ENCODE measurements at places on chromosomes 6 and 20.

GRCh38 chr6:27468334-27468733 lies 4.6 kb downstream of the ZNF184 start:
- peak; percentile 43 for DNase-seq

DNA sequence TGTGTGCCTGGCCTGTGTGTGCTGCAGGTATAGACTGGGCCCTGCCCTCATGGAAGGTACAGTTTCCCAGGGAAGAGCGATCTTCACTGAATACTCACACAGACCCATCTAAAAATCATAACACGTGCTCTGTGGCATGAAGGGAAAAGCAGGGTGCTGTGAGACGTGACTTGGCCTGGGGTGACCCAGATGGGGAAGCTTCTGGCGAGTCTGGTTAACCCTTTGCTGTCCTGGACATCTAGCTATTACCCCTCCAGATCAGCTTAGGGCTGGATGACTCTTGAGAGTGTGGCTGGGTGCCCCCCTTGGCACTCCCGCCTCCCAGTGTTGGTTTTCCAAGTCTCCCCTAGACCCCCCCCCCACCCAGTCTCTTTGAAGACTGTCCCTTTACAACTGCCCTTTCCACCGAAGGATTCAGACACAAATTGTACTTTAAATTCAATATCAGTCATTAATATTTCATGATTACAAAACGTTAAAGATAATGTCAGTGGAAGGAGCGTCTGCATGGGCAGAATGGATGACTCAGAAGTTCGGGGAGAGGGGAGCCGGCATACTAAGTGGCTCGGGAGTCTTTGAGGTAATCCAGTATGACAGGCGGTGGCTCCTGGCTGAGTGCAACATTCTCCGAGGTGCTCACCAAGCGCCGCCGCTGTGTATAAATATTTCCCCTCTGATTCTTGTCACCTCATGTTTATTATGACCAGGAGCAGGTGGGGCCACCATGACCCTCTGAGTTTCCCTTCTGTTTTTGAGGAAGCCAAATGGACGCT lies 77.3 kb downstream of the CD40 start:
- DNase-seq = no peak

- no peak for DNase-seq
Measured at GRCh38 chr6:74741646-74742045, 464.2 kb downstream of the COL12A1 start.

- peak; percentile 52 for DNase-seq
Measured at GRCh38 chr20:8152183-8152582, 20.1 kb downstream of the PLCB1 start.

DNA sequence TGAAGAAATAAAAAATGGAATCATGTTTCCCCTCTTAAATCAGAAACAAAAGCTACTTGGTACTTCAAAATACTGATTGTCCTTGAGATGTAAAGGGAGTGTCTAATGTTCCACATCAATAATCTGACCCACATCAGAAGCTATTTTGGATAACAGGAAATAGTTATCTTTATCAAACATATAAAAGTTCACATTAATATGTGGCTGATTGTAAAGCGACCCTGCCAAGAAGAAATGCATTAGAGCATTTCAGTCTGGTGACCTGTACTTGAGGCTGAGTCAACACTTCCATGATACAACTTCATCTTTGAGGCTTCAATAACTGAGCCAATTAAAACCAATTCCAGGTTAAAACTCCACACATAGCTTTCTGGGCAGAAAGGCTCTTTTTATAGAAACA lies 31.8 kb downstream of the SYNE1 start:
- DNase-seq = peak; percentile 21

DNA sequence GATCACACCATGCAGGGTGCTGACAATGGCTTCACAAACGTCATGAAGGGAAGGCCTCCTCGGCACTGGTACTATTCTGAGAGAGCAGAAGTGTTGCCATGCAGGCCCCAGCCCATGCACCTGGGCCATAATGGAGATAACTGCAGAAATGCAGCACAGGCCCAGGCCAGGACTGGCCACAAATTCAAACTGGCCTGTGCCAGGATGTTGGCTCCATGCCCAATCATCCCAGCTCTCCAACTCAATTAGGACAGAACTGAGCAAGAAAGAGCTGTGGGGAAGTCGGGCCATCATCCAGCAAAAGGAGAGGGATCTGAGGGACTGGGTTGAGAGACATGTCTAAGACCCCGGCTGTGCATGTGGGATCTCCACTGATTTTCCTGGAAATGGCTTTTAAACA lies 48.9 kb upstream of the SYNDIG1 start:
- no peak for DNase-seq

DNA sequence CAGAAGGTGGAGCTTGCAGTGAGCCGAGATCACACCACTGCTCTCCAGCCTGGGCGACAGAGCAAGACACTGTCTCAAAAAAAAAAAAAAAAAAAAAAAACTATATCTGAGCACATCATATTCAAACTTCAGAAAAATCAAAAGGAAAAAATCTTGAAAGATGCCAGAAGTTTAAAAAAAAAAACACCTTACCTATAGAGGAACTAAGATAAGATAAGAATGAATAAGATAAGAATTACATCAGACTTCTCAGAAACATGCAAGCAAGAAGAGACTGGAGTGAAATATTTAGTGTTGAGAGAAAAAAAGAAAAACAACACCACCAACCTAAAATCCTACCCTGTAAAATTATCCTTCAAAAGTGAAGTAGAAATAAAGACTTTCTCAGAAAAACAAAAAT lies 116.8 kb upstream of the ARID1B start:
- DNase-seq = no peak

- peak; percentile 49 for DNase-seq
Measured at GRCh38 chr6:167832497-167833395, 6.0 kb downstream of the AFDN start.

- no peak for DNase-seq
Measured at GRCh38 chr6:129568015-129568414, 142.0 kb downstream of the ARHGAP18 start.

DNA sequence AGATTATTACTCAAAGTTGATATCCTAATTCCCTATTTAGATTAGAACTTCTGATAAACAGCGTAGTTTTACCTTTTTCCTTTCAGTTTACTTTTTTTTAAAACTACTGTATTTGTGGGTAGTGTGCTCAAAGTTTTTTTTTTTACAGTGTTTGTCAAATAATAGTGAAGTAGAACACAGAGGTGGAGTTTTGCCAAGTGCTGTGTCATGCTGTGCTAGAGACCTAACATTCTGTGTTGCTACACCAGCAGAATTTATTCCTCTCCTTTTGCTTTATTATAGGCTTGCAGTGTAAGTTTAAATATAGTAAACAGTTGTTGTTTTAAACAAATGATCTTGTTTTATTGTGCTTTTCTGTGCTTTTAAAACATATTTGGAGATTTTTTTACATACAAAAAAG lies 125.4 kb downstream of the HIVEP1 start:
- DNase-seq = peak; percentile 91

- DNase-seq = no peak
Measured at GRCh38 chr20:23193801-23194384, 107.8 kb upstream of the CD93 start.

GRCh38 chr6:132445201-132445951 lies 44.1 kb upstream of the MOXD1 start:
- peak; percentile 84 for DNase-seq

DNA sequence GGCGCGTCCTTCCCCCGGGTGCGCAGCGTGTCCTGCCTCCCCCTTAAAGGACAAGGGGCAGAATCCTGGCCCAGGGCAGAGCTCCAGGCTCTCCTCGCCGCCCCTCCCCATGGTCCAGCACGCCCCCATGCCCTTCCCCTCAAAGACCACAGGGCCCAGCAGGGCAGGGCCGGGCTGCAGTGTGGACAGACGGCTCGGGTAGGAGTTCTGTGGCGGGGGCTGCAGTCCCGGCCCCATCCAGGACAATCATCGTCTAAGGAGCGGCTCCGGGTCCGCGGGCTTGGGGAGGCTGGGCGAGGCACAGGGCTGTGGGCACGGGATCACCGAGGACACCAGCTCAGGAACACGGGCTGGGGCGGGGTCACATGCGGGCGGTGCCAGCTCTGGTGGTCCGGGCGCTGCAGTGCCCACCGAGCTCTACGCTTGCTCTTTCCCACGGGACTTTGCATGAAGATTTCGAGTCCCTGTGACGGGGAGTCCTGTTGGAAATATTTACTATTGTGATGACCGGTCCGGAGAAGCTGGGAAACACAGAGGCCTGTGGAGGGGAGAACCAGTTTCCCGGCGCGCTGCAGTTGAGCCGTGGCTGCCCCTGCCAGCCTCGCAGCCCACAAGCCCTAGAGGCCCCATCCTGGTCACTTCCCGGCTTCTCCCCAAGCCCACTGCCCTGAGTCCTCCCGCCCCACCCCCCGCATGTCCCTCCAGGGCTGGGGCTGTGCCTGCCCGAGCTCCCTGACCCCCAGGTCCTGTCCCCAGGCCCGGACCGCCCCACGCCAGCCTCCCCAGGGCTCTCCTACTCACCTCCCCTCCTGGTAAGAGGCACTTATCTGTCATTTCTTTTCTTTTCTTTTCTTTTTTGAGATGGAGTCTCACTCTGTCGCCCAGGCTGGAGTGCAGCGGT lies 20.6 kb downstream of the SLC17A9 start:
- no peak for DNase-seq

GRCh38 chr6:82247505-82248272 lies at the start of gene IBTK:
IBTK (minus strand) TSS chr6:82247744; CDS start chr6:82240486, 7,258 bp downstream.
- DNase-seq = peak; percentile 93

DNA sequence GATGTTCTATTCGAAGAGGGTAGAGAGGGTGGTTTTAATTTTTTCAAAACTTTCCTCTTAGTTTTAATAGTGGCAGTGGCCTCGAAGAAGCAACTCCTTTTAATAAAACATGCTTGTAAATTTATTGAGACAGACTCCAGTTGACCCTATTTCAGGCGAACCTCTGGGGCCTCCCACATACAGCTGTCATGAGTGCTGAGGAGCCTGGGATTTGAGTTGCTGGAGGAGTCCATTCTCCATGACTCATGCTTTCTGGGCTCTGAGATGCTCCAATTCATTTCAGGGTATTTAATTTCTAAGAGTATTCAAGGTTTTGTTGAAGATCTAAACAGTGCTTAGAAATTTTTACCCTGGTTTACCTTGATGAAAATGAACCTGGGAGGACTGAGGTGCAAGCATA lies 580.4 kb downstream of the CBLN4 start:
- DNase-seq = no peak

- no peak for DNase-seq
Measured at GRCh38 chr20:36248836-36249235, 12.6 kb downstream of the AAR2 start.

GRCh38 chr20:15923030-15923776 lies 650.0 kb downstream of the KIF16B start:
- DNase-seq = no peak

GRCh38 chr6:138956244-138956924 lies 31.7 kb downstream of the REPS1 start:
- no peak for DNase-seq

- DNase-seq = no peak
Measured at GRCh38 chr20:63737945-63738686, 1.5 kb upstream of the SLC2A4RG start.

GRCh38 chr6:16582446-16583143 lies 178.7 kb downstream of the ATXN1 start:
- DNase-seq = no peak

DNA sequence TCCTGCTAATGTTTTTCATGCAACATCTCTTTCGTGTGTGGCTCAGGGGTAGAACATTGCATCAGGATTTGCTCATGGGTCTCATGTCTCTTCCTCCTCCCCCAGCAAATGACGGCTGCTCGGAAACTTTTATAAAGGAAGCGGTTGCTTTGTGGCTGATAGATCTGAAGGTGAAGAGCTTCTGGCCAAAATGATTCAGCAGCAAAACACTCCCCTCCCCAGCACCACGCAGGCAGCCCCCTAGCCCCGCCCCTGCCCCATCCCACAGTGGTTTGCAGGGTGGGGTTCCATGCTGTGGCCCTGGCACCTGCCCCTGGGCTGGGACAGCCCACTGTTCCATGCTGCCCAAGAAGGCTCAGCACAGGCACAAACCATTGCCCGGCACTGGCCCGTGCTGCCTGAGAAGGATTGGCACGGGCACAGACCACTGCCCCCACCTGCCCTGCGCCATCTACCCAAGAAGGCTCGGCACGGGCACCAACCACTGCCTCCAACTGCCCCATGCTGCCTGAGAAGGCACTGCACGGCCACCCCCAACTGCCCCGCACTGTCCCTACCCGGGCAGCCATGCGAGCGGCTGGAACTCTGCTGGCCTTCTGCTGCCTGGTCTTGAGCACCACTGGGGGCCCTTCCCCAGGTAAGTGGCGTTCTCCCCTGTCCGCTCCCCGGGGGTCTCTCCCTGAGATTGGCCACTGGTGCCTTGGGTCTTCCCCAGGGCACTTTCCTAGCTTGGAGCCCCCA lies at the start of gene CST7:
Gene CST7 (plus strand): TSS at position 331 of the 741 bp plus-strand sequence. CDS start 237 bp downstream, at position 568.
- DNase-seq = no peak

DNA sequence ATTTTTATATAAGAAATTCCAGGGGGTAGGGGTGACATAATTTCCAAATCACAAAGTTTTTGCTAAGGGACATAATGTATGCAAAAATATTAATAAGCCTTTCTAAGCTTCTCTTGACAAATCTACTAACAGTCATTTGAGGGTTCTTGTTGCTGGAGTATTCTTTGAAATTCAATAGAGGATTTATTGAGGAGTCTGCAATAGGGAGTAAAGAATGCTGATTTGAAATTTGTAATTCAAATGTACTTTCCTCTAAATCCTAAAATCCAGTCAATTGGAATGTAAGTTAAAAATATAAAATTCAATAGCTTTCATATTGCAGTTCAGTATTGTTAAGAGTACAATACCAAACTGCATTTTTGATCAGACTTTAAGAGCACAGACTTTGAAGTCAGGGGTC lies 17.1 kb upstream of the LCA5 start:
- DNase-seq = no peak

- DNase-seq = peak; percentile 24
Measured at GRCh38 chr20:61797200-61797599, 268.5 kb downstream of the TAF4 start.

GRCh38 chr6:1024587-1024986 lies 287.3 kb upstream of the FOXQ1 start:
- peak; percentile 99 for DNase-seq

DNA sequence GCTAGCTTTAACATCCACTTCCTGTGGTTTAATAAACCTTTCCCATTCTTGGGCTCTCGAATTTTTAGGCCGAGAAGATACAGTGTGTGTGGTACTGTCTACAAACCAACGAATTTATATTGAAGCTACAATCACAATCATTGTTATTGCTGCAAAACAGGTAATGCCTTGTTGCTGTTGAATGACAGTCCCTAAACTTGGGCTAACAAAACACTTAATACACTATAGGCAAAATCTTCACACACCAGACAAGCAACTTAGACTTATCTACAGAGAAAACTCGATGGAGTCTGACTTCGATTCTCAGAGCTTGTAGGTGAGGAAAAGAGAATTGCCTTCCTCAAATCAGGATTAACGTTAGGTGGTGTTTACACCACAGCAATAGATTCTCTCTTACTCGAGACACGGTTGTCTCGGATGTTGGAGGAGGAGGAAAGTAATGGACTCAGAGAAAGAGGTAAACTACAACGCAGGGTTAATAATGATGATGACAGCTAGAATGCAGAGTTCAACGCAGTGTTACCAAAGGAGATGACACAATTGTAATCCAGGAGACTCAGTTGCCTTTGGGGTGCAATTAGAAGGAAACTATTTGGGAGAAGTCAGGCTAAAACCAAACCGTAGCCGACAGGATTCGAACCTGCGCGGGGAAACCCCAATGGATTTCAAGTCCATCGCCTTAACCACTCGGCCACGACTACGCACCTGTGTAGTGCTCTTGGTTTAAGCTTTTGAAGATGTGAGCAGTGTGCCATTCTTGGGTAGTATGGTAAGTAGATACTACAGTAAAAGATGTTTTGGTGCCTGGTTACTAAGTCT lies 32.5 kb upstream of the ZNF184 start:
- DNase-seq = peak; percentile 59

GRCh38 chr6:36028877-36029324 lies 1.3 kb downstream of the MAPK14 start:
- peak; percentile 73 for DNase-seq

GRCh38 chr20:5267092-5267491 lies 49.7 kb downstream of the PROKR2 start:
- DNase-seq = no peak

GRCh38 chr20:23507346-23507745 lies 16.4 kb downstream of the CST8 start:
- DNase-seq = no peak
